ENCODE measurements at places on chromosomes 6 and 20. TPM values are rescaled to one million over a fixed set of nuclear protein-coding genes. Genes with fewer than 3 reads are reported as not detected.

MCM3 gene
- total RNA-seq, result 164 TPM

EYS gene
- total RNA-seq, result not detected

HCK gene
- total RNA-seq, result not detected

OR12D3 gene
- not detected for total RNA-seq

HAO1 gene
- total RNA-seq, result not detected

GJA1 gene
- total RNA-seq, result 355 TPM

BHLHE23 gene
- total RNA-seq, result not detected

LY6G6D gene
- total RNA-seq, result not detected

SOBP gene
- total RNA-seq, result 15.4 TPM

ABHD16B gene
- not detected for total RNA-seq

ZSCAN31 gene
- 19.7 TPM for total RNA-seq

SMPDL3A gene
- total RNA-seq, result 38.1 TPM

GDAP1L1 gene
- not detected for total RNA-seq

SIRPD gene
- not detected for total RNA-seq

CGA gene
- not detected for total RNA-seq

SLC26A8 gene
- not detected for total RNA-seq

C20orf144 gene
- 0.11 TPM for total RNA-seq

SUMO4 gene
- total RNA-seq, result 1.00 TPM

ZKSCAN4 gene
- 5.4 TPM for total RNA-seq

TCF19 gene
- total RNA-seq, result 43.2 TPM

PLA2G7 gene
- total RNA-seq, result not detected

PDRG1 gene
- 4.7 TPM for total RNA-seq

NXT1 gene
- 39.4 TPM for total RNA-seq

FRK gene
- 0.33 TPM for total RNA-seq

RIPOR3 gene
- total RNA-seq, result 15.6 TPM

TASP1 gene
- total RNA-seq, result 9.2 TPM

KHDRBS2 gene
- total RNA-seq, result not detected

SIRPB1 gene
- 0.25 TPM for total RNA-seq

CENPW gene
- 14.5 TPM for total RNA-seq

LIN28B gene
- total RNA-seq, result not detected

C2 gene
- total RNA-seq, result 2.0 TPM

PPP1R16B gene
- total RNA-seq, result 5.3 TPM

UBE2C gene
- 17.6 TPM for total RNA-seq

LY6G6C gene
- not detected for total RNA-seq

TTBK1 gene
- under 0.01 TPM for total RNA-seq

ZNF184 gene
- 8.2 TPM for total RNA-seq

PBOV1 gene
- total RNA-seq, result not detected

PRR18 gene
- total RNA-seq, result not detected

KHDC1L gene
- not detected for total RNA-seq

HTR1E gene
- under 0.01 TPM for total RNA-seq

GINS1 gene
- 6.0 TPM for total RNA-seq
